ENCODE measurements at places on chromosomes 11 and 22.

DNA sequence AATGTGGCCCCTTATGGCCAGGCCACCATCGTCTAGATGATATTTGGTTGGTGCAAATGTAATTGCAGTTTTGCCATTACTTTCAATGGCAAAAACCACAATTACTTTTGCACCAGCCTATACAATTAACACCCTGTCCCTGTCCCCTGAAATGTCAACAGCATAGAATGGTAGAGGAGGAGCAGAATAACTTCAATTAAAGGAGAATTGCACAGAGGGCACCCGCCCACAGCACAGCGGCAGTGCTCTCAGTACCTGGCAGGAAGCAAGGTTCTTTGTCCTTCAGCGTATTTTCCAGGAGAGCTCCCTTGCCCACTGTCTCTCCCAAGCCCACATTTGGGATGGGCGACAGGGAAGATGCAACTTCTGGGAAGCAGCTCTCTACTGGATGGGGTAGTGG, 115.3 kb downstream of the TRIM29 start:
- no peak for DNase-seq

DNA sequence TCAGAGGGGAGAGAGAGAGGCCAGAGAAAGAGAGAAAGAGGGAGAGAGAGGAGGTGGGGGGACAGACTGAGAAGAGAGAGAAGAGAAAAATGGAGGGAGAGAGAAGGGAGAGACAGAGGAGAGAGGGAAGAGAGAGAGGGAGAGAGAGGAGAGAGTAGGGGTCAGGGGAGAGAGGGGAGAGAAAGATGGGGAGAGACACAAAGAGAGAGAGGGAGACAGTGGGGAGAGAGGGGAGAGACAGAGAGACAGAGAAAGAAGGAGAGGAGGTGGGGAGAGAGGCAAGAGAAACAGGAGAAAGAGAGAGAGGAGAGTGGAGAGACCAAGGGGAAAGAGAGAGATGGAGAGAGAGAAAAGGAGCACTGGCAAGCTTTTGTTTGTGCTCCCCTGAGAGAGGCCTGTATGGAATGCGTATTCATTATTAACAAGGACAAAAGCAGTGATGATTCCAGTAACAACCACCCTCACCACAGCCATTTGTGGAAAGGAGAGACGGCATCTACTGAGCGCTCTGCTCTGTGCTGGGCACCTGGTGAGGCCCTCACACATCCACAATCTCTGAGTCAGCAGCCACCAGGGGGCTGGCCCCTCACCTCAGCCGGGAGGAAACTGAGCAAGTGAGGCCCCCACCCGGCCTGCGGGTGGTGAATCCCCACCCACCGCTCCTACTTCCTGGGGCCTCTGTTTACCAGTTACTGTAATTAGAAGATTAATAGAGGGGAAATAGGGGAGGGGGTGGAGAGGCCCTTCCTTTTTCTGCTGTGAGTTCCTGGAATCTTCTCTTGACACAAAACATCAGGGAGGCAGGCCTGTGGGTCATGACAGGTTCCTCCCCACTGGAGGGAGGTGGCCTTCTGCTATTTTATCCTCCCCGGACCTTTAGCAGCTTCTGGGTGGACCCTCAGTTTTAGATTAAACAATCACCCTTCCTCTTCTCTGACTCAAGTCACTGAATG, 14.6 kb upstream of the MIAT start:
- DNase-seq = no peak

- DNase-seq = no peak
These were observed 215.3 kb downstream of the BARX2 start for GRCh38 chr11:129590753-129591475.

DNA sequence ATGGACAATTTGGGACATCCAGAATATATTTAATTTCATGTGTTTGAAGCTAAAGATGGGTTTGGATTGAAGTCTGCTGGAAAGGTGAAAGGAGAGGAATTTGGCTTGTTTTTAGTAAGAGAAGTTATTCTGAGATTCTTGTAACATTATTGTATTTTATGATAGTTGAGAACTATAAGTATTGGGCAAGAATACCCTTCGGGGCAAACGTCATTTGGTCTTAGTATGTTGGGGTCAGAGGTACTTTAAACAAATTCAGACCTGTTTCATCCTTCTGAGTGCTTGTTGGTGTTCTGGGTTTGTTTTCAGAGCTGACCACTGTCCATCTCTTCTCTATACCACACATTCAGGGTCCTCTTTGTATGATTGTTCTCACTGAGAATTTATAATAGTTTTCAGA, 19.5 kb downstream of the PANX1 start:
- no peak for DNase-seq

GRCh38 chr11:30697032-30697431, 110.9 kb upstream of the MPPED2 start:
- no peak for DNase-seq

DNA sequence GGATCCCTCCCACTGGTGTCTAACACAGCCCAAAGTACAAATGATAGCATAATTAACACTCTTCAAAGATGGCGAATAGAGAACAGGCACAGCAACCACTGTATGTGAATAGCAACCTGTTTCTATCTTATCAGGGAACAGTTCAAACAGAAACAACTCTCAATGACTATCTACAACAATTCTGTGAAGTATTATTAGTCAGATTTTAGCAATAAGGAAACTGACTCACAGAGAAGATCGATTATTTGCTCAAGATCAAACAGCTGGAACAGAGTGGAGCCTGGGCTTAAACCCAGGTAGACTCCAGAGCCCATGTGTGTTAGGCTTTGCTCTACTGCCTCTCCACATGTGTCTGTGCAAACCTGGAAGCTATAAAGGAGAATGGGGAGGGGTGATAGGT, 88.7 kb downstream of the C11orf58 start:
- no peak for DNase-seq

GRCh38 chr11:121762820-121763219, 310.1 kb upstream of the SORL1-AS1 start:
- DNase-seq = no peak

DNA sequence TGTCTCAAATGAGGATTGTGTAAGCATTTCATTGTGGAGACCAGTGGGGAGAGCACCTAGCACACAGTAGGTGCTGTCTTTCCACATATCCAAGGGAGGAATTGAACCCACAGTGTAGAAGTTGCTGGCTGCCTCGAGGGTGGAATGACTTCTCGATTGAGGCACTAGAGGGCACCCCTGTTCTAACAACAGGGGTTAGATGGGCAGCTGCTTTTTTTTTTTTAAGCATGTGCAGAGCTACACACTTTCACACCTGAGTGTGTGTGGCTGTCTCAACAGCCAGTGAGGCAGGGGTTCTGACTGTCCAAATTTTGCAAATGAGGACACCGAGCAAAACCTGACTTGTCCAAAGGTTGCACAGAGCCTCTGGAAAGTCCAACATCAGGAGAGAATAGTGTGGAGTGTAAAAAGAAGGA, 118.2 kb upstream of the CRYBB3 start:
- DNase-seq = no peak

DNA sequence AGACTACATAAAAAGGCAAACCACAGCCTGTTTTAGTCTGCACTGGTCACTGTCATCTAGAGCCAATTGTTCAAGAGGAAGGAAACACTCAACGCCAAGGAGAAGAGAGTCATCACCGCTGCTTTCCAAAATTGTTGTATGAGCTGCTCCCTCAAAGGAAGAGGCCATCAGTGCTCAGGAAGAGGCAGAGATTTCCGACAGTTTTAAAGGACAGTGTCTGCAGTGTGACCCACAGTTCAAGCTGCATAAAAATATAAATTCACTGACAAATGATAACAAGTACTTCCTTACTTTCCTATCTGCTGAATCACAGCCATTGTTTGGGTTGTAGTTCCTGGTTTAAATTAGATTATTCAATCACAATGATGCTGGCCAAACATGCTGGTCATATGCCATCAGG, 16.4 kb downstream of the PRCP start:
- DNase-seq = no peak

- DNase-seq = no peak
These were observed 40.8 kb upstream of the SMIM38 start for GRCh38 chr11:69114811-69115523.

GRCh38 chr11:72702096-72702495, 27.9 kb upstream of the PDE2A start:
- DNase-seq = no peak

DNA sequence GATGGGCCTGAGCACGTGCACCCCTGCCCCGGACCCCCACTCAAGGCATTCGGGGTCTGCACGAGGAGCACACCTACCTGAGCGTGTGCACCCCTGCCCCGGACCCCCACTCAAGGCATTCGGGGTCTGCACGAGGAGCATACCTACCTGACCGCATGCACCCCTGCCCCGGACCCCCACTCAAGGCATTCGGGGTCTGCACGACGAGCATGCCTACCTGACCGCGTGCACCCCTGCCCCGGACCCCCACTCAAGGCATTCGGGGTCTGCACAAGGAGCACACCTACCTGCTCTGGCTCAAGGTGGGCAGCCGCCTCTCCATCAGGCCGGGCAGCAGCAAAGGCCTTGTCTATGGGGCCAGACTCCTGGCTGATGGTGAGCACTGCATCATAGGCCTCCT, 48.7 kb upstream of the LRRC32 start:
- no peak for DNase-seq

- DNase-seq = no peak
These were observed 152.4 kb upstream of the ZC3H12C start for GRCh38 chr11:109940816-109941215.

- DNase-seq = no peak
These were observed 1043.0 kb downstream of the TBC1D22A start for GRCh38 chr22:47805394-47805935.

DNA sequence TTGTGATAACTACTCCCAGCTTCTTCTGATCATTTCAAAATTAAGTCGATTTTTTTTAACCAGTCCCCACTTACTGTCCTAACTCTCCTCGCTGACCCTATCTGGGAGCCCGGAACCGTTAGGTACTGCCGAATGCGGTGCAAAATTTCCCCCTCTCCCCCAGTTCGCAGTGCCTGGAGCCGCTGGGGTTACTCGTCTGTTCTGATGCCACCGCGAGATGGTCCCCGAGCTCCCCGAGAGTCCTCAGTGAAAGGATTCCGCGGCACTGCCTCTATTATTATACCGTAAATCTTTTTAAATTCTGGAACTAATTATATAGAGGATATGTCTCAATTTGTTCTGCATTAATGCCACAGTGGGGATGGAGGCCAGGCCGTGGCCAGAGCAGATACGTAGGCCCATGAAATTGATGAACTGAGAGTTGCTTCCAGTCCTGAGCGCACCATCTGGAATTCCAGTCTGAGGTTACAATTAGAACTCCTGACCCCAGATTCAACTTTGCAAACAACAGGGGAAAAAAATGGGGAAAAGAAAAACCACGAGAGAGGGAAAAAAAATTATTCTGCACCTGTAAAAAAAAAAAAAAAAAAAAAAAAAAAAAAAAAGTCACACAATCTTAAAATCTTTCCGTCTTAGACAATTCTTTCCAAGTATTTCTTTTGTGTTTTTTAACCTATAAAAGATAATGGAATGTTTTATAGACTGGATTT, 4.3 kb upstream of the WT1 start:
- DNase-seq = no peak

- no peak for DNase-seq
These were observed at the start of gene TRIM49D1 for GRCh38 chr11:89922195-89922660. Gene TRIM49D1 (minus strand): TSS chr11:89922245. CDS start chr11:89917710, 4,535 bp downstream.

GRCh38 chr11:1871531-1871930, 18.6 kb downstream of the LSP1 start:
- DNase-seq = no peak

DNA sequence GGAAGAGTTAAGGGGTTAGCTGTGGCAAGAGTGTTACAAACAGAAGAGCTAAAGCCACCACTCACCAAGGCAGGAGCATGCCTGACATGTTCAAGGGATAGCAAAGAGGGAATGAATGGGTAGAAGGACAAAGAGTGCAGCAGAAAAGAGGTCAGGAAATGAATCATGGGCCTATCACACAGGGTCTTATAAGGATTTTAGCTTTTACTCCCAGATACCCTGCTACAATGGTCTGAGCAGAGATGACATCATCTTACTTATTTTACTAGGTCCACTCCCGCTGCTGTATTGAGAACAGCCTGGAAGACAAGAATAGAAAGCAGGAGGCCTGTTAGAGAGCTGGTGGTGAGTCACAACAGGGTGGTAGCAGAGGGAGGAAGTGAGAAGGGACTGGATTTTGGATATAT, 9.8 kb downstream of the TRAF6 start:
- no peak for DNase-seq

DNA sequence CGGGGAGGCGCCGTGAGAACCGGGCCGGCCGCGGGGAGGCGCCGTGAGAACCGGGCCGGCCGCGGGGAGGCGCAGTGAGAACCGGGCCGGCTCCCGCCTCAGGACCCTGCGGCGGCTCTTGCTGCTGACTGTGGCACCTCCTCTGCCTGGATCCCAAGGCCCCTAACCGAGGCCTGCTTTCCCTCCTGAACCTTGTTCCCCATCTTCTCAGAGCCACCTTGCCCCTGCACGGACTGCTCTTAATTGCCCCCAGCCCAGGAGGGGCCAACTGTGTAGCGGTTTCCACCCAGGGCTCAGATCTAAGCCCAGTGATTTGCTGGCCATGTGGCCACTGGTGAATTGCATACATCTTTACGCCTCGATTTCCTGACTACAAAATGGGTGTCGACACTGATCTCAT, 112.2 kb upstream of the B3GAT1 start:
- no peak for DNase-seq

Measured in putamen (tissue), 1 donor.